ENCODE measurements at places on chromosomes 6 and 20.

- no peak for DNase-seq
Measured at GRCh38 chr6:31717499-31718222, 2.5 kb downstream of the LY6G6D start.

DNA sequence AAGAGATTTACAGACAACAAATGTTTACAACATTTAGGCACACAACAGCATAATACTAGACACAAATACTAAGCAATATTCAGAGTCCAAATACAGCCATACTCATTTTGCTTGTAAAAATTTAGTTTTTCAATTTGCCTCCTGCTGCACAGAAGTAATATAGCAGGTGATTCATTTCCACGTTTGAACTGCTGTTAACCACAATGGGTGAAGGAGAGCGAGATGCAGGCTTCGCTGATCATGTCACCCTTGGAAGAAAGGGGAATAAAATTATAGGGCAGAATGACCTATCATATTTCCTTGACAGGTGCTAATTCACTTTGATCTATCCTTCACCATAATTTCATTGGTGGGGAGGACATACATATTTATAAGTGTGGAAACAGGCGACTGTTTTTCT lies 643.8 kb upstream of the AGPAT4 start:
- DNase-seq, result no peak

GRCh38 chr6:111013144-111013915 lies 31.5 kb downstream of the RPF2 start:
- no peak for DNase-seq

- DNase-seq, result no peak
Measured at GRCh38 chr6:74368746-74369145, 672.7 kb downstream of the CD109 start.

- DNase-seq, result no peak
Measured at GRCh38 chr6:110625883-110626282, 149.5 kb upstream of the SLC22A16 start.

DNA sequence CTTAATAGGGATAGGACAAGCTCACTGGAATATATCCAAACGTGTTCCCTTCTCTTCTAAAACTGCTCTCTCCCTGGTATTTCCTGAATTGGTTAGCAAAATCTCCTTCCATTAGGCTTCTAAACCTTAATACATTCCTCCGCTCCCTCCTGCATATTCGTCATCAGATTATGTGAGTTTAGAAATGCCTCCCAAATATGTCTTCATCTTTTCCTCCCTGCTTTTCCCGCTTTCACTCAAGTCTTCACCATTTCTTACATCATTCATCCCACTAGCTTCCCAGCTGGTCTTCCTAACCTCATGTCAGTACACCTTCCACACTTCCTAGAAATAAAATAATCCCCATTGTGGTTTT lies 26.9 kb downstream of the SLC22A16 start:
- DNase-seq, result no peak

- DNase-seq, result no peak
Measured at GRCh38 chr6:17984812-17985670, 2.4 kb downstream of the KIF13A start.

DNA sequence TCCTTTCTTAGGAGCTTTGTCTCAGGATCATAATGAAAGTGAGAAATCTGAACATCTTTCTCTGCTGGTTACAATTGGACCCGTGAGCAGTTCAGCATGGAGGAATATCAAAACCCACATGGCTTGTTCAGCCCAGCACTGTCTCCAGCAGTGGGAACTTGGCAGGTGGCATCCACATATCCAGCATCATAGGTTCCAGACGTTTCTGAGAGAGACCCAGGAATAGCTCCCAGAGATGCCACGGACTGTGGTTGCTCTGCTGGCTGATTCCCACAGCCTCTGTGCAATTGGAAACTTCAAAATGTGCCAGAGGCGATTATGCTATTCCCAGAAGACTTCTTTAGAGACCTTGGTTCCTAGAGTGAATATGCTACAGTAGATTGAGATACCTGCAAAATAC lies 76.4 kb downstream of the PHACTR2 start:
- DNase-seq, result no peak

DNA sequence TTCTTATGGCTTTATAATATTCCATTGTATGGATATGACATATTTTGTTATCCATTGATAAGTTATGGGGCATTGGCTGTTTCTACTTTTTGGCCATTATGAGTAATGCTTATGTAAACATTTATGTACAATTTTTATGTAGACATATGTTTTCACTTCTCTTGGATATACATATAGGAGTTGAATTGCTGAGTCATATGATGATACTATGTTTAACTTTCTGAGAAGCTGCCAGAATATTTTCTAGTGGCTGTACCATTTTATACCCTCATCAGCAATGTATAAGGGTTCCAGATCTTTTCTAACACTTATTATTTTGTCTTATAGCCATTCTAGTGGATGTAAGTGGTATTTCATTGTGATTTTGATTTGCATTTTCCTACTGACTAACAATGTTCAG lies 23.1 kb downstream of the OTOR start:
- no peak for DNase-seq

DNA sequence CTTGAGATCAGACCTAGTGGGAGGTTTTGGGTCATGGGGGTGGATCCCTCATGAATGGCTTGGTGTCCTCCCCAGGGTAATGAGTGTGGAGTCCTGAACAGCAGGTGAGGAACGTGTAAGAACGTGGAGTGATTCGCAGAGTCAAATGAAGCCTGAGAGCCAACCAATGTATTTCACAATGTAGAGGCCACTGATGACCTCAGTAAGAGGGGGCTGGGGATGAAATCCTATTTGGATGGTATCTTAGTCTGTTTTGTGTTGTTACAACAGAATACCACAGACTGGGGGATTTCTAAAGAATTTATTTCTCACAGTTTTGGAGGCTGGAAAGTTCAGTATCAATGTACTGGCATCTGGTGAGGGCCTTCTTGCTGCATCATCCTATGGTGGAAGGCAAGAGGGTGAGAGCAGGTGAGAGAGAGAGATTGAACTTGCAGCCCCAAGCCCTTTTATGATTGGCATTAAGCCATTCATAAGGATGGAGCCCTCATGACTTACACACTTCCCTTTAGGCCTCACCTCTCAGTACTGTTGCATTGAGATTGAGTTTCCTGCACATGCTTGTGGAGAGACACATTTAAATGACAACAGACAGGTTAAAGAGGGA lies 47.3 kb upstream of the HIVEP1 start:
- DNase-seq, result no peak

- no peak for DNase-seq
Measured at GRCh38 chr20:60502881-60503280, 544.7 kb downstream of the CDH26 start.

DNA sequence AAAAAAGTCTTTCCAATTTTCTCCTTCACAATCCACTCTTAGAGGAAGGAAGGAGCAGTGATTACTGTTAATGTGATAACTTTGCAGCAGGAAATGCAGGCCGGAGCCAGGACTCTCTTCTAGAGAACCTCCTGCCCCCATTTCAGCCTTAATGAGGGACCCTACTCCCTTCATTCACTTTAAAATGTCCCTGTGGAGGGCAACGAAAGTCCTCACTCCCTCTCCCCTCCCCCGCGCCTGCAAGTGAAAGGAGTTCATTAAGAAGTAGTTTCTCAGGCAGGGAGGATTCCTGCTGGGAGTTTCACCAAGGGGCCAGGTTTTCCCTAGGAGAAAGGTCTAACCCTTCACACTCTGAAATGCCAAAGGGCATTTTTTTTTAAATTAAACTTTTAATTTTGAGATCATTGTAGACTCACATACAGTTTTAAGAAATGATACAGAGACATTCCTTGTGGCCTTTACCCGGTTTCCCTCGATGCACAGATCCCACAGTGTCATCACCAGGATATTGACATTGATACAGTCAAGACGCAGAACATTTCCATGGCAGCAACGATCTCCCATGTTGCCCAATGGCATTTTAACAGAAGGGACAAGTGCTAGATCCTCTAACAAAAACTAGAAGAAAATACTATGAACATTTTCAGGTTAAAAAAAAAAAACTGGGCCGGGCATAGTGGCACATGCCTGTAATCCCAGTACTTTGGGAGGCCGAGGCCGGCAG lies 6.8 kb upstream of the COMMD7 start:
- no peak for DNase-seq

DNA sequence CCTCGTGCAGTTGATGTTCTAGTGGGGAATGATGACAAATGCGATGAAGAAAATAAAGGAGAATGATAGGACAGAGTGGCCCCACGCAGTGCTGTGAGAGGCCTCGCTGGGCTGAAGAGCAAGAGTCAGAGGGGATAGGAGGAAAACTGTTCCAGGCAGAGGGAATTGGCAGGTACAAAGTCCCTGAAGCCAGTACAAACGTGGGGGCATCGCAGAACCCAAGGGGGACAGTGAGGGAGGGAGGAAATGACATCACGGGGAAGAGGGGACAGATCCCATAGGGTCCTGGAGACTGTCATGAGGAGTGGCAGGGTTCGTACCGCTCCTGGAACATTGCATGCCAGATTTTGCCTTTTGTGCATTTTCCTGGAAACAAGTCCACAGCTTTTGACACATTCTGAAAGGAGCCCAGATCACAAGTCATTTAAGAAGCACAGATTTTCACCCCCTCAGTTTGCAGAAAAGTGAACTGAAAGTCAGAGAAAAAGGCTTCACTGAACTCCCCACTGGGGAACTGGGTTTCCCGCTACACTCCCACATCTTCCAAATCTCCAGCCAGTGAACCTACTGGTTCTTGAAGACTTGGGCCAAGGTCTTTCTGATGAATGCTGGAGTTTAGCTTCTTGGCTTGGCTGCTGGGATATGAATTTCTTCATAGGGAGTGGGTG lies 77.0 kb downstream of the SULF2 start:
- no peak for DNase-seq

GRCh38 chr6:7515363-7515762 lies 26.1 kb upstream of the DSP start:
- no peak for DNase-seq

DNA sequence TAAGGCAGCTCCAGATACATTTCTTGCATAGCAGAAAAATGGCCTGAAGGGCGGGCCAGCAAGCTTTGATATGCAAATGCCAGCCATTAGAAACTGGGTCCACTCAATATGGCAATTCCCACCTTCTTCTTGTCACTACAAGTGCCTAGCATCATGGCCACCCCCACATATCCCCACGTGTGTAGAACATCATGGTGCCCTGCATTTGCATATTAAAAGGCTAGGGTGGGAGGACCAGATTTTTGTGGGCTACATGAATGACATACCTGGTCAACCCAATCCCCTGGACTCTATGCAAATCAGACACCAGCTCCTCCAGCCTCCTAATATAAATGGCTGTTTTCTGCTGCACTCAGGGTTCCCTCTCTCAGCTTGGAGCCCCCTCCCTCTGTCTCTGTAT lies 31.7 kb downstream of the PLN start:
- DNase-seq, result no peak

- no peak for DNase-seq
Measured at GRCh38 chr20:36644706-36645095, 1.3 kb downstream of the SLA2 start.

DNA sequence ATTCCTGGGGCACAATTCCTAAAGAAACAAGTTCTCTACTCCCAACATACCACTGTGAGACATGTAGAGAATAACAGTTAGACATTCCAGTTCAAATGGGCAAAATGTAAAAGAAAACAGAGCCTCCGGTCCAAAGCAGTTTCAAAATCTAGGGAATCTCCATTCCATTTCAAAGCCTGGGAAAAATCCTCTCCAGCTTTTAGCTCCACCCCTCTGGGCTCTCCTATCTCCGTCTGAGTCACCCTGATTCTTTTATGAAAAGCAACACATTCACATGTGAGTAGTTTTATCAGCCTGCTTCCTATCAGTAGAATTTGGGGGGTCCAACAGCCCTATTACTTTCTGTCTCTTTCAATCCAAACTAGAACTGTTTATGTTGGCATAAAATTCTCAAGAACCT lies 3.7 kb downstream of the CSNK2A1 start:
- no peak for DNase-seq

DNA sequence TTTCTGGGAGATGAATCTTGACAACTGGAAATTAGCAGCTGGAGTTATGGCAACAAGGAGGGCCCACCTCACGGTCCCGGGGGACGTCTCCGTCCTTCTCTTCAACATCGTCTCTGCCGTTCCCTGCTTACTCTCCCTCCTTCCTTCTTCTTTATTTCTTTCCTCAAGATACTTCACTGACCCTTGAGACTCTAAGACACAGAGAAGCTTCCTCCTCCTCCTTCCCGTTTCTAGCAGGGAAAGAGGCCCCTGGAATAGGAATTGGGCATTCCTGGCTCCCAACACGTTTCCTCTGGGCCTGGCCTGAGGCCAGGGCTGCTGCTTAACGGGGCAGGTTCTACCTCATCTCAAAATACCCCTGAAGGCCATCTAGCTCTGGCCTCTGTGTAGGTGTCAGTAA lies 189.9 kb upstream of the GMDS start:
- DNase-seq, result no peak

- DNase-seq, result no peak
Measured at GRCh38 chr6:20741490-20741889, 207.2 kb downstream of the CDKAL1 start.

GRCh38 chr20:44433751-44434538 lies 41.7 kb upstream of the TTPAL start:
- no peak for DNase-seq

DNA sequence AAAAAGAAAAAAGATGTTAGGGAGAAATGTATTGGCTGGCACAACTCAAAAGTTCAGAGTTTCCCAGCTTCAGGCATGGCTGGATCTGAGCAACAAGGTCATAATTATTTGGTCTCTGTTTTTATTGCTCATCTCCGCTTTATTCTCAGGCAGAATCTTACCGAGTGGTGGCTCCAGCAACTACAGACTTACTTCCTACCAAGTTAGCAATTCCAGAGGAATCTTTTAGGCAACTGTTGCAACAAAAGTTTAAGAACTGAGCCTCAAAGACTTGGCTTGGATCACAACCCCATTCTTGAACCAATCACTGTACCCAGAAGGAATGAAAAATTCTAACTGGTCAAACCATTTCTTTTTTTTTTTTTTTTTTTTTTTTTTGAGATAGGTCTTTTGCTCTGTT lies 35.5 kb upstream of the NCOA3 start:
- DNase-seq, result no peak

DNA sequence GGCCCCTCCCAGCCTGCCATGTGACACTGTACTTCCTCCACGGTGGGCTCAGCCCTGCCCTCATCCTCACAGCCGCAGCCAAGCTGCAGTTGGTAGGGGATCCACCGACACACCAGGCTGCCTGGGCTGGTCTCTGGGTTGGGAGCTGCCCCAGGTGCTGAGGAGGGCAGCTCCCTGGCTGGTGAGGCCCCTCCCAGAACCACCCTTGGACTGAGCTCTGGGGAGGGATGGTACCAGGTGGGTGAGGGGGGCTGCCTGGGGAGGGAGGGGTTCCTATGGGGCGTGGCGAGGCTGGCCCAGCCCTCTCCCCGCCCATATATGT lies 185 bp upstream of the TNFRSF6B start:
- no peak for DNase-seq

- no peak for DNase-seq
Measured at GRCh38 chr6:104573350-104573749, 286.4 kb downstream of the HACE1 start.

- no peak for DNase-seq
Measured at GRCh38 chr6:47729019-47729418, 30.6 kb downstream of the ADGRF4 start.

DNA sequence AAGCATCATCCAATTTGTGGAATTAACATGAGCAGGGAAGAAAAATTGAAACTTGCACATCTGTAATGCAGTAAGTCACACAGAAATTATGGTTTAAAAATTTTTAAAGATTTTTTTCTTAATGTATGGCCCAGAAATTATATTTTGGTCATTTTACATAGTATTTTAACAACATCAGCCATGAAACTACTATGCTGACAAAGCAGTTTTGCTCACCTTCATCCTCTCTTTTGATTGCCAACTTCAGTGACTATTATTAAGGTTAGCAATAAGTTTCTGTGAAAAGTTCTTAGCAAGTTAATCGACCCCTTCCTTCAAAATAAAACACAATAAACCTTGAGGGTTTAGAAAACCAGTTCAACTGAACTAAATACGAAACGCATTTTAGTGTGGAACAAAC lies 1347.0 kb downstream of the EPHA7 start:
- no peak for DNase-seq
